ENCODE measurements at places on chromosomes 12 and 14. TPM values are rescaled to one million over a fixed set of nuclear protein-coding genes. Genes with fewer than 3 reads are reported as not detected.

Gene CLEC1A
- not detected for total RNA-seq

Gene PLEKHG7
- not detected for total RNA-seq

Gene PXN
- total RNA-seq, result 213 TPM

Gene EXD2
- total RNA-seq, result 5.4 TPM

Gene GALNT16
- not detected for total RNA-seq

Gene KRT1
- total RNA-seq, result not detected

Gene IFT43
- total RNA-seq, result 4.9 TPM

Gene CDKN3
- 59.2 TPM for total RNA-seq

Gene RPS6KL1
- total RNA-seq, result 7.6 TPM

Gene SPTB
- 0.05 TPM for total RNA-seq

Gene LARP4
- total RNA-seq, result 48.3 TPM

Gene WNT1
- total RNA-seq, result 0.72 TPM

Gene OR6C65
- not detected for total RNA-seq

Gene CLEC12A
- total RNA-seq, result 0.23 TPM

Data from activated naive CD4-positive, alpha-beta T cell treated with anti-CD3 and anti-CD28 coated beads, Interleukin-2, amount 10 ng/mL, durations not matched to agents 5 hours and 36 hours (primary cell).